Fibroblast of skin of scalp (primary cell): ENCODE measurements at places on chromosomes 6 and 20.

- no peak for DNase-seq
These were observed 36.7 kb downstream of the POU3F2 start for GRCh38 chr6:98871057-98871456.

DNA sequence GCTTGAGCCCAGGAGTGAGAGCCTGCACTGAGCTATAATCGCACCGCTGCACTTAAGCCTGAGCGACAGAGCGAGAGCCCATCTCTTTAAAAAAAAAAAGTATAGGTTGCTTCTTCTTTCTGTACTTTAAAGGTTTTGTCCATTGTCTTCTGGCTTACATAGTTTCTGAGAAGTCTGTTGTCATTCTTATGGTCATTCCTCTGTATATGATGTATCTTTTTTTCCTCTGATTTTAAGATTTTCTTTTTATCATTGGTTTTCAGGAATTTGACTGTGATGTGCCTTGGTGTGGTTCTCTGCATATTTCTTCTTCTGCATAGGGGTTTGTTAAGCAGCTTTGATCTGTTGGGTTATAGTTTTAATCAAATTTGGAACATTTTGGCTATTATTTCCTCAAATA is 29.1 kb downstream of the QRSL1 start:
- no peak for DNase-seq

DNA sequence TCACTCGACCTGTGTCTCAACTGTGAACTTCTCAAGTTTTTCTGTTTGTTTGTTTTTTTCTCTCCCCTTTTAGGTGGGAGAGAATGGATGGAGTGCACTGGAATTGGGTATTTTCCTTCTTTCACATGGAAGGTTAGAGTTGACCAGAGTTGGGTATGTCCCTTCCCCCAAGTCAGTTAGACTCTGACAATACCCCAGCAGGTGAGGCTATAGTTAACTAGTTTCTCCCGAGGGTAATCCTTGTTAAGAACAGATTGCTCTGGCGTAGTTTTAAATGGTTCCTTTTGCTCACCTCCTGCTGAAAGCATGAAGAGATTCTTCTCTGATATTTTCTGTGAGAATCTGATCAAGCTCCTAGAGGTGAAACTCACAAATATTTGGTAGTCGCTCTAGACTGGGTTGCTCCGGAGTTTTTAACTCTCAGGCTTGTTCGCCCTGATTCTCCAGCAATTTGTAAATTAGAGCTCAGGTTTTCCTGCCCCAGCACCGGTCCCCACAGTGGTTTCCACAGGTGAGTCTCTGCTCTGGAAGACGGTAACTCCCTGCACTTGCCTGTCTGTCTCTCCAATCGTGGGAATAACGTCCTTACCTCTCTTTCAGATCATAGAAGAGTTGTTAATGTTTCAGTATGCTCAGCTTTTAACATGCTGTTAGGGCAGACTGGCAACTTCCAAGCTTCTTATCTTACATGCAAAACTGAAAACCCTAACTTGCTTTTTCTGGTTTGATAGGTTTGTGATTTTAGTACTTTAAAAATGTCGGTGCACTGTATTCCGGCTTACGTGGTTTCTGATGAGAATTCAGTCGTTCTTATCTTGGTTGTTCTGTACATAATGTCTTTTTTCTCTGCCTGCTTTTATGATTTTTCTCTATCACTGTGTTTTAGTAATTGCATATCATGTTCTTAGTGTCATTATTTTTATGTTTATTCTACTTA is 111.2 kb upstream of the HIVEP1 start:
- DNase-seq, result no peak

DNA sequence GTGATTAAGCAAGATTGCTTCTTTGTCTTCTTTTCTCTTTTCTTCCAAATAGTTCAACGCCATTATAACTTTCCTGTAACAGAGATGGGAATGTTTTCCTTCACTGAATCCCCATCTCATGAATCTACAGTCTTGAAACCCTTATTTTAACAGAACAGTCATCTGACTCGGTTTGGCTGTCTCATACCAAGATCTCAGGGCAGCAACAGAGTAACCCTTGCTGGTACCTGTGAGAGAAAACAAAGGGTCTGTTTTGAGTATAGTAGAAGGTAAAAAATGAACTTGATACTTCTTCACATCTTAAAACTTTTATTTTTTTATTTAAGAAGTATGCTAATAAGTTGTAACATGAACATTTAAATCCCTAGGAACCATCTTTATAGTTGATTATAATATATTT is 19.6 kb upstream of the DSE start:
- no peak for DNase-seq

DNA sequence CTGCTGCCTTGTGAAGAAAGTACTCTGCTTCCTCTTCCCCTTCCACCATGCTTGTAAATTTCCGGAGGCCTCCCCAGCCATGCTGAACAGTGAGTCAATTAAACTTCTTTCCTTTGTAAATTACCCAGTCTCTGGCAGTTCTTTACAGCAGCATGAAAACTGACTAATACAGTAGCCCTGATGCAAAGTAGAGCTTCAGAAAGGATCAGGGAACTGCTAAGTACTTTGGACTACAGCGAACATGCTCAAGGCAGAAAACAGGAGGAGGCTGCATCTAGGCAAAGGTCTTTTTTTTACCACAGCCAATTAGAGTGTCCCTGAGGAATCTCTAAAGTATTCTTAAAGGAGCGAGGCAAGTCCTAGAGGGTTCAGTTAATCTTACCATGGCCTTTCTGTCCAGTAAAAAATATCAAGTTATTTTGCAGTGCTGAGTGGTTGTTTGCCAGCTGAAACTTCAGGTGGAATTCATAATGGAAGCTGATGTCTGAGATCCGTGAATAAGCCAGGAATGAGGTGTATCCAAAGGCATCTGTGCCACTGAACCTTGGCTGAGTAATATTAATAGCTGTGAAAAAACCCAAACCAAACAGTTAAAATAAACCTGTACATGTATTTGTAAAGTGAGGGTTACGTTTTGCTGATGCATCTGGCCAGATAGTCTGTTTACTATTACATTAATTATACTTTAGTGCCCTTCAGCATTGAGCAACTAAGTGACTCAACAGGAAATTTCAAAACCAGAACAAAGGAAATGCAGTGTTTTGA is 170.4 kb downstream of the PHF3 start:
- peak; percentile 52 for DNase-seq

GRCh38 chr20:47346172-47346571 is 10.3 kb downstream of the ZMYND8 start:
- no peak for DNase-seq

- DNase-seq, result no peak
These were observed 621.5 kb upstream of the BTBD3 start for GRCh38 chr20:11296221-11296620.

- no peak for DNase-seq
These were observed 10.8 kb upstream of the FYN start for GRCh38 chr6:111884068-111884467.

GRCh38 chr6:44129841-44130322 is 2.5 kb downstream of the TMEM63B start:
- no peak for DNase-seq

GRCh38 chr6:160327981-160328380 is 20.2 kb upstream of the SLC22A3 start:
- no peak for DNase-seq

DNA sequence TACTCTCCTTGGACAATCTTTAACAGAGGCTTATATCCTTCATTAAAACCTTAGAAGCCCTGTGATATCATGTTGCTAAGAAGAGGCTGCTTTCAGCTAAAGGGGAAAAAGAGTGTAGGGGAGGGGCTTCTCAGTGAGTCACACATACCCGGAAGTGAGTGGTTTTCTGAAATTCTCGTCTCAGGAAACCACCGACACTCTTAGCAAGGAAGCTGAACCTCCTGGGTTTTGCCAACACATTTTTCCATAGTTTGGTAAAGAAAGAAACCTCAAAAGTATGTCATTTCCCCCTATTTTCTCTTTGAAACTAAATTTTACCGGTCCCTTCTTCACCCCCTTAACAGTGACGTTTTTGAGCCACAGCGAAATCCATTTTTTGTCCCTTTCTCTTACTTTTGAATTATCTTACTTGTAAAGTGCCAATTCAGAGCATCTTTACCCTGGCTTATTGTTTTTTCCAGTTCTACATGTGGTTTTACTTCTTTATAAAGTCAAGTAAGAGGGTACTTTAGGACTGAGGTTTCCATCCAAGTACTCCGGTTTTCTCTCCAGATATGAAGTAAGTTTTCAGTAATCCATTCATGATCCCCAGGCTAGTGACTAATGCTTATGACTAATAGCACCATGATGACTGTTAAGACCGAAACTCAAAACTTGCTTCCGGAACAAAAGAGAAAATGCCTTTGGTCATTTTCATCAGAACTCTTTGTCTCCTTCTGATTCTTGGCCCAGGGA is 219.3 kb downstream of the ARHGAP18 start:
- peak; percentile 96 for DNase-seq

GRCh38 chr6:3731700-3732099 is 19.8 kb downstream of the PXDC1 start:
- DNase-seq, result no peak

GRCh38 chr20:533526-533925 is 10.1 kb downstream of the CSNK2A1 start:
- no peak for DNase-seq

DNA sequence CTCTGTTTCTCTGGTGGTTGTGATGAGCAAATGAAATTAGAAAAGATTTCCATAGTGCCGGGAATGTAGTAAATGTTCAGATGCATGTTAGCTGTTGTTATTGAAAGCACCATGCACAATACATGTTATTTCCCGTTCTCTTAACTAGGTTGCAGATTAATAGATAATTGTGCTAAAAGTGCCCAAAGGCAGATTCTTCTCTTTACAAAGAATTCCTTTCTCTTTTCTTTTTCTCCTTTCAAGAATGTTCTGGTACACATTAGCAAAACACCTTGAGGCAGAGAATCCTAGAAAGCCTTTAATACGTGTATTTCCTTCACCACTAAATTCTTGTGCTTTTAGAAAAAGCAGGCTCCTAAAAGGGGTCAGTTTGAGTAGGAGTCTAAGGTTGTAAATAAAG is 121.1 kb upstream of the ASF1A start:
- DNase-seq, result no peak

- peak; percentile 56 for DNase-seq
These were observed 8.6 kb upstream of the YTHDF1 start for GRCh38 chr20:63224412-63225081.

GRCh38 chr6:3911614-3912336 is 62.6 kb downstream of the FAM50B start:
- peak; percentile 96 for DNase-seq

DNA sequence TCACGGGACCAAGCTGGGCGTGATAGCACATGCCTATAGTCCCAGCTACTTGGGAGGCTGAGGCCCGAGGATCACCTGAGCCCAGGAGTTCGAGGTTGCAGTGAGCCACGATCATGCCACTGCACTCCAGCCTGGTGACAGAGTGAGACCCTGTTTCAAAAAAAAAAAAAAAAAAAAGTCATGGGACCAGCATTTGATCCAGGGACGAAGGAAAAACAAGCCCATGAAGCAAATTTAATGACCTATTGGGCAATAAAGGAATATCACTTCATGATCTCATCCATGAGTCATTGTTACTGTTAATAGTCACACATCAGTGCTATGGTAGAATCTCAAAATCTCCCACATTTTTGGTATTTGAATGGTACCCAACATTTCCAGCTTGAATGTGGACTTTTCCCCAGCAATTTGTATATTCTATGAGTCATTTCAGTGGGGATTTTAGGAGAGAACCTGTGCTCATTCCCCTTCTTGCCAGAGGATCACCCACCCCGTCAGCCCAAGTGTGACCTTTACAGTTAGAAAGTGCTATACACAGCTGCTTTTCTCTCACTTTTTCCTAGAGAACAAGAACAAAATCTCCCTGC is 8.5 kb upstream of the SOD2 start:
- DNase-seq, result peak; percentile 90
